Activated naive CD4-positive, alpha-beta T cell treated with anti-CD3 and anti-CD28 coated beads, Interleukin-2, amount 10 ng/mL, durations not matched to agents 7 days and 5 days (primary cell): ENCODE measurements at places on chromosomes 4 and X.
A peak's percentile ranks its signal among the peaks of the same experiment; 100 is the strongest.

DNA sequence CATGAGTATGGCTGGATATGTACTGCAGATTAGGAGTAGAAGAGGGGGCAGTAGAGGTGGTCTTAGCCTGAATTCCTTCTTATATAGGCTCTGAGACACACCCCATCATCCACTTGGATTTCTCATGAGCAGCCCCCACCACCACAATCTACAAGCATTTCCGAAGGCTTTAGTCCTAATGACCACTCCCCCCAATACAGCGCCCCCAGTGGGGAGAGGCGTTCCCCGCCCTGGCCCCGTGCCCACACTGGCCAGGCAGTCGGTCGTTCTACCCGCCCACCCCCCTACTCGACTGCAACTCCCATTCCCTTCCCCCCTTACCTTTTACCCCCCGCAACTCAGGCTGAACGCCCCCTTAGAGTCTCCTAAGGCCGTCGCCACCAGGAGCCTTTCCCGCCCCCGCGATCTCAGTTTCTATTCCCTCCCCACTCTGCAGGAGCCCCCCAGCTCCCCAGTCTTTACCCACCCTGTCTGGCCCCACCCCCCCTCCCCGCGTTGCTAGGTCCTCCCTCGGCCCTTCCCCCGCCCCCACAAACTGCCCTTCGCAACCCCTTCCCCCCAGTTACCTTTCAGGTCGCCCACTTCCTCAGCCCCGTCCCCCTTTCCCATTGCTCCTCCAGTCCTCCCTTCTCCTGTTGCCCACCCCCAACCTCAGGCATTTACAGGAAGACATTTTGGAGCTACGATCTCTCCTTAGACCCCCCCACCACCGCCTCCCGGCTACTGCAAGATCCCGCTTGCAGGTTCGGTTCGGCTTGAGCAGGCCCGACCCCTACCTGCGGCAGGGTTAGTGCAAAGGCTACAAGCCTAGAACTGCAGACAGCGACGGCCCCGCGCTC is 468 bp downstream of the ZMYM3 start:
- DNase-seq = peak; percentile 59

- no peak for DNase-seq
These were observed 70.2 kb downstream of the TBL1X start for GRCh38 chrX:9535101-9535500.

DNA sequence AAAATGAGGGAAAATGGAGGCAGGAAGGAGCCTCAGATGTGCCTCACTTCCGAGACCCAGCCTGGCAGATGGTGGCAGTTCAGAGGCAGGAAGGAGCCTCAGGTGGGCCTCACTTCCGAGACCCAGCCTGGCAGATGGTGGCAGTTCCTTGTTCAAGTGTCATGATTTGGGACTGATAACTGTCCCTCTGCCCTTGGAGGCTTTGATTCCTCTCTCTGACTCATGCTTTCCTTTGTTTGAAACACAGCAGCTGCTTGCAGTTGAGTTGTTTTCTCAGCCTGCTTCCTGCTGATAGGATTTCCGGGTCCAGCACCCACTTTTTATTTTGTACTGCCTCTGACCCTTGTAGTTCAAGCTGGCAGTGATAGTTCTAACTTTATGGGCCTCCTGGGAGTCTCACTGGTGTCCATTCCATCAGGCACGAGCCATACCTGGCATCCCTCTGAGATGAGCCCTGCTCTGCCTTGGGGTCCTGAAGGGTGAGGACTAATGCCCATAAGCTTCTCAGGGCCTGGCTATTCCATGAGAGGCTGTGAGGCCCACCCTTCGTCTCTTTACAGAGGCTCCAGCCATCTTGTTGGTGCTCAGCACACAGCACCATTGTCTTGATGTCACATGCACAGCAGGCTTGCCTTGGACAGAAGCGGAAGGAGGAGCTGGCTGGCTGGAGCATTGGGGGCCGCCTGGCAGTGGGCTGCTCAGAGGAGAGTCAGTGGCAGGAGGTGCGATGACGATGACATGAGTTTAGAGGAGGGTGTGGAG is 13.0 kb downstream of the RGS12 start:
- DNase-seq = peak; percentile 52

- no peak for DNase-seq
These were observed 651.1 kb downstream of the ANKRD50 start for GRCh38 chr4:124061413-124061812.

- no peak for DNase-seq
These were observed 88.0 kb upstream of the RAPGEF2 start for GRCh38 chr4:159014859-159015258.

- no peak for DNase-seq
These were observed 40.7 kb upstream of the MBTPS2 start for GRCh38 chrX:21798677-21799219.

GRCh38 chrX:69280933-69281332 is 115.7 kb upstream of the PJA1 start:
- no peak for DNase-seq
